Tracheal epithelial cell (primary cell): ENCODE measurements at places on chromosomes 16 and 17. TPM values are rescaled to one million over a fixed set of nuclear protein-coding genes. Genes with fewer than 3 reads are reported as not detected.

Gene CCL13
- not detected in 2 replicates for total RNA-seq

Gene CCDC144A
- total RNA-seq = 1.3 and 1.7 TPM in 2 replicates

Gene CSH2
- total RNA-seq = not detected in 2 replicates

Gene SDR42E1
- total RNA-seq = 21.2 and 31.8 TPM in 2 replicates

Gene MAF
- 11.7 and 39.0 TPM in 2 replicates for total RNA-seq

Gene CNGB1
- 1.3 and 1.4 TPM in 2 replicates for total RNA-seq

Gene RAB26
- 0.48 and 1.7 TPM in 2 replicates for total RNA-seq

Gene SYT17
- total RNA-seq = 1.7 and 6.3 TPM in 2 replicates
